ENCODE measurements at places on chromosomes 6 and 20.

DNA sequence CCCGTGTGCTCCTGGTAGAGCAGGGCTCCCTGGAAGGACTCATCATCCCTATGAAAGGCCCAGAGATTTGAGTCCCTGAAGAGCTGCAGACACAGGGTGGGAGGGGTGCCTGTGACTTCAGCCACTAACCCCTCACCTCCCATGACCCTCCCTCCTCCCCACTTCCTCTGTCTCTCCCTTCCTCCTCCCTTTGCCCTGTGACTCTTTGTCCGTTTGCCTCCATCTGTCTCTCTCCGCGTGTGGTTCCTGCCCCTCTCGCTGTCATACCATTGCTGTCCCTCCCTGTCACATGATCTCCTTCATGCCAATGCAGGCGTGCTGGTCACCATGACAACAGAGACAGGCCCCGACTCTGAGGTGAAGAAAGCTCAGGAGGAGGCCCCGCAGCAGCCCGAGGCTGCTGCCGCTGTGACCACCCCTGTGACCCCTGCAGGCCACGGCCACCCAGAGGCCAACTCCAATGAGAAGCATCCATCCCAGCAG lies 19.0 kb downstream of the EPB41L1 start:
- DNase-seq = no peak

DNA sequence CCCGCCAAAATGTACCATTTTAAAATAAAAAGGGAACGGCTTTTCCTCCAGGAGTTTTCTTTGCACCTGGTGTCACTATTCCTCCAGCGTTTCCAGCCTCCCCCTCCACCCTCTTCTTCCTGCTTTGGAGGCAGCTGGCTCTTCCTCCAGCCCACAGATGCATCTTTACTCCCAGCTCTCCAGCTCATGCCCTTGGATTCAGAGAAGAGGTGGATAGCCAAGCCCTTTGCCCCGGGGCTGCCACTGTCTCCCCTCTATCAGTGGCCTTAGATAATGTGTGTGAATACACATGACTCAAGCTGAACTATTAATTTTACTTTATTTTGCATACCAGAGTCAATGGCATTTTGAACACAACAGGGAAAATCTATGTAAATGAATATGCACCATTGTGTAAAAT lies 15.3 kb upstream of the CDH4 start:
- no peak for DNase-seq

DNA sequence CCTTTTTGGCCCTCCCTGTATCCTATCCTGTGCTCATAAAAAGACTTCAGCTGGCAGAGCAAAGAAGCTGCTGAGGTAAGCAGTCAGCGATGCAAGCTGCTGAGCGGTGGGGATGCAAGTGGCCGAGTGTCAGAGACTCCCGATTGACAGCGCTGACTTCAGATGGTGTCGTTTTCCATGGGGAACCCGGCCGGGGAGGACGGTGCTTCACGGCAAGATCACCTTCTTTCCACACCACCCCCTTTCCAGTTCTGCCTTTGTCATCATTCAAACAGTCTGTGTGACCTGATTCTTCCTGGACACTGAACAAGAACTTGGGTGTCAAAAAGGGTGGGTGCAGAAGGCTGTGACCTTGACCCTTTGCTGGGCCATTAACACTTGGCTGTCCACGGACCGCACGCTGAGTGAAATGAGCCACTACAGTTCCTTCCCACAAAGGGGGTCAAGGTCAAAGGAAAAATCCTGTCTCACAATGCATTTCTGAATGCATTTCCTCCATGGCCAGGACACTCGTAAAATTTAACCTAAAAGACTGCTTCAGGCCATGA lies 52.9 kb upstream of the UNC93A start:
- no peak for DNase-seq

DNA sequence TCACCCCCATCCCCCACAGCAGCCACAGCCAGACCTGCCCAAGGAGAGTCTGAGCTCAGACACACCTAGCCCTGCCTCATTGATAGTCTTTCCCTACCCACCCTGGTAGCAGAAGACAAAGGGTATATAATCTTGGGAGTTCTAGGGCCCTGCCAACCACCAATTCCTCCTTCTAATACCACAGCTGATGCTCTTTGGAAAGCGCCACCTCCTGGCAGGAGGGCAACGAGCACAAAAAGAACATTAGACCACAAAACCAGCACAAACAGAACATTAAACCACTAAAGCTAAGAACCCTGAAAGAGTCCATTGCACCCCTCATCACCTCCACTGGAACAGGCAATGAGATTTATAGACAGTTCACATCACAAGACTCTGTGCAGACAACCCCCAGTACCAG lies 195.8 kb upstream of the FUT9 start:
- DNase-seq = no peak

GRCh38 chr6:89689732-89690131 lies 51.2 kb upstream of the LYRM2 start:
- no peak for DNase-seq

- DNase-seq = no peak
Measured at GRCh38 chr6:15911753-15912504, 217.0 kb upstream of the MYLIP start.

- DNase-seq = peak; percentile 21
Measured at GRCh38 chr6:4021854-4022695, 56.9 kb downstream of the FAM217A start.

DNA sequence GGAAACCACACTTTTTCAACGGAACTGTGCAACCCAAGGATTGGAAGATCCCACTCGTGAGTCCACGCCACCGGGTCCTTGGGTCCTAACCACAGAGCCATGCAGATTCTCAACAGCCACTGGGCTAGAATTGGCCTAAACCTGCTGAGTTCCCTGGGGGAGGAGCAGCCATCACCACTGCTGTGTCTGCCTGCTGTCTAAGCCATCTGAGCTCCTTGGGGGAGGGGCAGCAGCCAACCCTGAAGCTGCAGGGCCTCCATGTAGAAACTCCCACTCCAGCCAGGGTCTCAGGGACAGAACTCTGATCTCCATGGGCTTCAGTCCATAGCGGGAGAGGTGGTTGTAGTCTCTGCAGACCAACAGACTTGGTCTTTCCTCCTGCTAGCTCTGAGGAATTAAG lies 154.6 kb upstream of the VGLL2 start:
- DNase-seq = no peak

- DNase-seq = peak; percentile 40
Measured at GRCh38 chr20:10322073-10323012, 103.7 kb downstream of the SNAP25 start.
